RWPE1 (cell line): ENCODE measurements at places on chromosomes 11 and 22.

GRCh38 chr11:47185305-47186075 lies 744 bp downstream of the PACSIN3 start:
- peak; percentile 78 for DNase-seq

GRCh38 chr11:61187505-61188130 lies 15.7 kb upstream of the PGA3 start:
- DNase-seq, result peak; percentile 70

- no peak for DNase-seq
These were observed 11.4 kb upstream of the APOL3 start for GRCh38 chr22:36171941-36172340.

GRCh38 chr11:11403763-11404725 lies 51.0 kb upstream of the CSNK2A3 start:
- no peak for DNase-seq

GRCh38 chr22:26580240-26580962 lies 9.5 kb downstream of the TPST2 start:
- DNase-seq, result no peak

DNA sequence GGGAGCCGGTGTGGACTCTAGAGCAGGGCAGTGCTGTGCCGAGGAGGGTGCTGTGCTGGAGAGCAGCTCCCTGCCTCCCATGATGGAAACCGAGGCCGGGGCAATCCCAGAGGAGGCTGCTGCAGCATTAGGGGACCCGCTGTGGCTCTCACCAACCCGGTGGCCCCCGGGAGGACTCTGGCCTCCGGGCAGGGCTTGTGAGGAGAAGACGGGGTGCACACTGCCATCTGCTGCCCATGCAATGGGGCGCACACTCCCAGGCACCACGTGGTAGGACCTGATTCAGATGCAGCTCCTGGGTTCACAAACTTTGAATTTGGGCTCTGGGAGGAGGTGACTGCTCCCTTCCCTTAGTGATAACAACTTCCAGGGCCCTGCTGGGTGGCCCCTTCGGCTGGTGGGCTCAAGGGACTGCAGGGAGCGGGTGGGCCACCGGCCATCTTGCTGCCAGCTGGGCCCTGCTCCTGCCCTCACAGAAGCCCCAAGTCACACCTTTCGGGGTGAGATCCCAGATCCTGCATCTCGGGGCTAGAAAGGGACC lies 93.8 kb upstream of the FGF3 start:
- DNase-seq, result no peak

DNA sequence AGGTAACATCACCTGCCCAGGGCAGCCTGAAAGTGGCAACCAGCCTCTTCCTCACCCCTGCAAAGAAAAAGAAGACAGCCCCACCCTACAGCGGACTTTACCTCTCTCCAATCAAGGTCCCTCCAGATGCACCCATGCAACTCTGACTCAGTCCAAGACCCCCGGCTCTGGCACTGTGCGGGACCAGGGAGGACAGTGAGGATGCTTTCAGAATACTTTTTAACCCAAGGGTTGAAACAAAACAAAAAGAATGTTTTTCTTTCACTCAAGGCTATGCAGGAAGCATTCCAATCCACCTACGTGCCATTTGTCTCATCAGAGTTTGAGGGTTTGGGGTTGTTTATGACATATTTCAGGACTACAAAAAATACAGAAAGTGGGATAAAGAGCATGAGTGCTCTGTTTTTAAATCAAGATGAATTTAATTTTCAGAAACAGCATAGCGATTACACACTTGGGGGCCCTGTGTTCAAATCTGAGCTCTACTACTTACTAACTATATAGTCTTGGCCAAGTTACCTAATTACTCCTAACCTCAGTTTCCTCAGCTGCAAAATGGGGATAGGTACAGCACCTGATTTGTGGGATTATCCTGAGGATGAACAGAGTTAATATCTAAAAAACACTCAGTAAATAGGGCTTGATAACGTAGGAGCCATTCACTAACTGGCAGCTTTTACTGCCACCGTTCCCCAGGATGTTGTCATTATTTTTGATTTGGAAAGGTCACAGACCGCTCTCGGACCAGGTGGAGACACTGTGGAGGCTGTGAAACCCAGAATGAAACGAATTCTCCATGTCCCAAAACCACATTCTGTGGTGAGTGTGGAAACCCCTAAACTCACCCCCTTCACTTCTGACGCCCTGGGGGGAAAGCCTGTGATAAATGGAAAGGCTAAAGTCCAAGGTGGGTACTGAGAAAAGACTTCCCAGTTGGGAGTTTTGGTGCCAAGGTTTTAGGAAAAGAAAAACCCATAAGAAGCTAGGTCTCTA lies 5.6 kb downstream of the PLAAT3 start:
- no peak for DNase-seq

DNA sequence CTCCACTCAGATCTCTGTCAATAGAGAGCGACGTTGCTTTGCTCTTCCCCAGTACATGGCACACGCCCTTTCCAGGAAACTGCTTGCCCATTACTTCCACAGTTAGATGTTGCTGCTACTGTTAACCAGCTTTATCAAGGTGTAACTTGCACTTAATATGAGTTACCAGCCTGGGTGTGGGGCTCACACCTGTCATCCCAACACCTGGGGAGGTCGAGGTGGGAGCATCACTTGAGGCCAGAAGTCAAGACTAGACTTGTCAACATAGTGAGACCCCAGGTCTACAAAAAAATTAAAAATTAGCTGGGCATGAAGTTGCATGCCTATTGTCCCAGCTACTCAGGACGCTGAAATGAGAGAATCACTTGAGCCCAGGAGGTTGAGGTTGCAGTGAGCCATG lies 177.1 kb upstream of the B3GAT1 start:
- no peak for DNase-seq

GRCh38 chr22:38921806-38922205 lies 35.6 kb upstream of the APOBEC3A start:
- no peak for DNase-seq

DNA sequence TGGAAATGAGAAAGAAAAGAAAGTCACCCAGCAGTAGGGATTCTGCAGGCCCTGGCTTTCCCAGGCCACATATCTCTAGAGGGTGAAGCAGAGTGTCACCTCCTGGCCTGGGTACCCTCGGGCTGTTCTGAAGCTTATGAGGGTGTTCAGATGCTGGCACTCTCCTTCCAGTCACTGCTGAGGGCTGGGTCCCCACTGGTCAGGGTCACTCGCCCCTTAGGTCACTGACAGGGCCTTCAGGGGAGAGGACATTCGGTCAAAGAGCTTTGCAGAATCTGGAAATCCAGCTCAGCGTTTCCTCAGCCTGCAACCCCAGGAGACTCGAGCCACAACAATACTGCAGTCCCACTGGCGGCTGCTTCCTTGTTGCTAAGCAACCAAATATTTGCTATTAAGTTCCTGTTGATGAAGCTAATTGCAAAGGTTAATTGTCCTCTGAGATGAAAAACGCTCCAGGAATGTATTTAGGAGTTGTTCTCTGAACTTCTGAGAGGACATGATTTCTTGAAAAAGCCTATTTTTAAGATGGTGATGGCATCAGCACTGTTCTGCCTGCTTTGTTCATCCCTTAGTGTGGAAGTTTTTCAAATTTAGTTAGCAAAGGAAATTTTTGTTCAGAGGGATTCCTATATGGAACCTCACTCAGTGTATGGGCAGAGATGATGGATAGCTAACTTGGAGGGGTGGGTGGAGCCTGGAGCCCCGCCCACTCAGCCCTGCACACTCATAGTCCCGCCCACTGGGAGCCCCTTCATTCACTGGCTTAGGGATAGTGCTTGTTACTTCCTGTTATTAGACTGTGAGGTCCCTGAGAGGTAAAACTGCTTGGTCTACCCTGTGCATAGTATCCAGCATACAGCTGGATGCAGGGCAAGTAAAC lies 109.2 kb downstream of the CSNK2A3 start:
- DNase-seq, result peak; percentile 31

DNA sequence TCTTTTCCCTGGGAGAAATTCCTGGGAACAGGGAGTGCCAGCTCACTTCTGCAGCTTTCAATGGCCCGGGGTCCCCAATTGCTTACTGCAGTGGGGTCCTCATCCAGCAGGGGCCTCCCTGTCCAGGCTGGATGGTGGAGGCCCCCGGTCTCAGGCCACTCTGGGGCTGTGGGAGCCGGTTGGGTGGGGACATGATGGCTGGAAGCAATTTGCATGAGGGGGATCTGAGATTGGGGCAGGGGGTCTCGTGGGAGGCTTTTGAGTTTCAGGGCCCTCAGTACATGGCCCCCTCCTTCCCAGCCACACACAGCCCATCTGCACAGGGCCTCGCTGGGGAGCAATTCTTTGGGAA lies 25.2 kb downstream of the MRGPRD start:
- no peak for DNase-seq

GRCh38 chr11:118358071-118358470 lies 1.3 kb upstream of the UBE4A start:
- DNase-seq, result no peak

- no peak for DNase-seq
These were observed 22.6 kb upstream of the AMPD3 start for GRCh38 chr11:10432493-10432892.

DNA sequence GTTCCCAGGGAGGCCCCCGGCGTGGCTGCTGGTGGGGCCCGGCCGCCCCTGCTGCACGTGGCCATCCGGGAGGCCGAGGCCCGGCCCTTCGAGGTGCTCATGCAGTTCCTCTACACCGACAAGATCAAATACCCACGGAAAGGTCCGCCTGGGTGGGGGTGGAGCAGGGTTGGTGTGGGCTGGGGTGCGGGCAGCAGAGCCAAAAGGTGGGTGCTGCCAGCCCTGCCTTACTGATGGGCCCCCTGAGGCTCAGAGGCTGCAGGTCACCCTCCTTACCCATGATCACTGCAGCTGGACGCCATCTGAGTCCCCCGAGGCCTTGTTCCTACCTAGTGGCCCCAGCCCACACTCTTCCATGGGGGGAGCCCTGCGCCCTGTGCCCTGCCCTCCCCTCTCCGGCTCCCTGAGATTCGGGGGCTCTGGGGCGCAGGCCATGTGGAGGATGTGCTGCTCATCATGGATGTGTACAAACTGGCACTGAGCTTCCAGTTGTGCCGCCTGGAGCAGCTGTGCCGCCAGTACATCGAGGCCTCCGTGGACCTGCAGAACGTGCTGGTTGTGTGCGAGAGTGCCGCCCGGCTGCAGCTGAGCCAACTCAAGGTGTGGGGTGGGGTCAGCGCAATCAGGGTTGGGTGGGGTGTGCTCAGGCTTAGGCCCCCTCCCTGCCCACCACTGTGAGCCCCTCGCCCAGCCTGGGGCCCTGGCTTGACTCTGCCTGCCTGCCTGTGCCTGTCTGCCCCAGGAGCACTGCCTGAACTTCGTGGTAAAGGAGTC lies 7.6 kb downstream of the THAP7 start:
- no peak for DNase-seq

- DNase-seq, result no peak
These were observed 78.9 kb downstream of the C11orf58 start for GRCh38 chr11:16817351-16817750.

- DNase-seq, result no peak
These were observed 65.6 kb upstream of the E2F8 start for GRCh38 chr11:19306179-19306944.

GRCh38 chr11:77146261-77147035 lies 18.4 kb downstream of the MYO7A start:
- DNase-seq, result no peak

- no peak for DNase-seq
These were observed 246.6 kb downstream of the FAM76B start for GRCh38 chr11:95542868-95543551.

DNA sequence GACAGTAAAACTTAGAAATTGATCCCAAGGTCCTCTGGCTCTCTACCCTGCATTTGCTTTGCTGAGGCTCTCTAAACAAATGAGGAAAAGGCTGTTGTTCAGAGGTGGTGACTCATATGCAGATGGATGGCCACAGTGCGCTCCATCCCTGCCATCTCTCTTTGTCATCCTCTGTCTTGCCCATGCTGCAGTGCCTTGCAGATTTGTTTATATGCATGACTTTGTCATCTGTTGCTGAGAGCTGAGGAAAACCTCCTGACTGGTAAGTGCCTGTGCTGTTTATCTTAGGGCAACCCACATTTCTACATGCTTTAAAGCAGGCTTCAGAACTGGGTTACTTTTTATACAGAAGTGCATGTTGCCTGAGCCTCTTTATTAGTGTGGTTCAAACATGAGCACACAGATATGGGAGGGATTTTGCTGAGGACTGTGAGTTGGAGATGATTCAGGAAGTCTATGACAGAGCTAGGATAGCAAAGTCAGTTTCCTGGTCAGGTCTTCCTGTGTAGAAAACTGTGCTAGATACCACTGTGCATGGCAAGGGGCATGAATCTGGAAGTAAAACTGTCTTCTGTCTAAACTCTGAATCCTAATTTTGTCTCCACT lies 57.4 kb downstream of the JAM3 start:
- no peak for DNase-seq

- DNase-seq, result no peak
These were observed 892 bp downstream of the GDPD5 start for GRCh38 chr11:75524665-75525432.

GRCh38 chr22:40156001-40156516 lies 21.7 kb upstream of the TNRC6B start:
- DNase-seq, result peak; percentile 60

- no peak for DNase-seq
These were observed 8.6 kb downstream of the CDC42BPG start for GRCh38 chr11:64835616-64836447.

GRCh38 chr22:44221710-44222475 lies 41.2 kb downstream of the PARVG start:
- no peak for DNase-seq

DNA sequence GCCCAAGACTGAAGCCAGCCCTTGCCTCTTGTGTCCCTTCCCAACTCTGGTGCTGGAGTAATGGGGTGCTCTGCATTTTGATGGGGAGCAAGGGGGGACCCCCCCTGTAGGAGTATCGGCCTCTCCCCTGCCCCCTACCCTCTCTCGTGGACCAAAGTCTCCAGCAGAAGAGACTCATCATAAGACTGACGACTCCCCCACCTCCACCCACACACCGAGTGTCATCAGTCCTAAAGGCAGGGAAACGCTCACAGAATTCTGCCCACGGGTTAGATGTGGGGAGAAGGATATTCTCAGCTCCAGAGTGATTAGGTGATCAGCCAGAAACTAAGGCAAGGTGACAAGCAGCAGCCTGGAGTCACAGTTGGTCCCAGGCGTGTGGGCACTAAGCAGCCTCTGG lies 38.8 kb downstream of the PPP2R1B start:
- DNase-seq, result no peak

GRCh38 chr22:20930004-20930403 lies 12.8 kb downstream of the CRKL start:
- no peak for DNase-seq

- no peak for DNase-seq
These were observed 35.4 kb upstream of the GNAZ start for GRCh38 chr22:23034621-23035556.

DNA sequence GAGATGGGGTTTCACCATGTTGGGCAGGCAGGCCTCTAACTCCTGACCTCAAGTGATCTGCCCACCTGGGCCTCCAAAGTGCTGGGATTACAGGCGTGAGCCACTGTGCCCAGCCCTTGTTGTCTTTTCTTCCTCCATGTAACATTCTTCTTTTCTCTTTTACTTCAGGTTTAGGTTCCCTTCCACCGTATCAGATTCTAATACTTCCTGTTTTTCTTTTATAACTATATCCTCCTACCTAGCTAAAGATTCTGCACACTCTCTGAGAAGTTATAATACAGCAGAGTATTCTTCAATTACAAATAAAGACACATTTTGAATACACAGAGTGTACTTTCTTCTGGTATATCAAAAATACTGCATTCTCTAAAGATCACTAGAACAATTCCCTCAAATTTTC lies 33.2 kb upstream of the GAB2 start:
- DNase-seq, result no peak
